Activated CD4-positive, alpha-beta T cell treated with anti-CD3 and anti-CD28 coated beads, Interleukin-2, amount 50 U/mL, for 48 hours (primary cell): ENCODE measurements at places on chromosomes 4 and X.

GRCh38 chr4:21728304-21728703 lies 220.3 kb downstream of the KCNIP4 start:
- no peak for DNase-seq

- DNase-seq: peak; percentile 79
These were observed 147.9 kb downstream of the NSUN7 start for GRCh38 chr4:40897557-40898203.

DNA sequence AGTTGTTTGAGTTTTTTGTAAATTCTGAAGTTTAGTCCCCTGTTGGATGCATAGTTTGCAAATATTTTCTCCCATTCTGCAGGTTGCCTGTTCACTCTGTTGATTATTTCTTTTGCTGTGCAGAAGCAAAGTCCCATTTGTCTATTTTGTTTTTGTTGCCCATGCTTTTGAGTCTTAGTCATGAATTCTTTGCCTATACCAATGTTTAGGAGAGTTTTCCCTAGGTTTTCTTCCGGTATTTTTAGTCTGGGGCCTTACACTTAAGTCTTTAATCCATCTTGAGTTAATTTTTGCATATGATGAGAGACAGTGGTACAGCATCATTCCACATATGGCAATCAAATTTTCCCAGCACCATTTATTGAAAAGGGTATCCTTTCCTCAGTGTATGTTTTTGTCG lies 405.8 kb upstream of the RPS6KA3 start:
- DNase-seq: no peak

GRCh38 chr4:28879178-28879577 lies 1841.0 kb upstream of the PCDH7 start:
- DNase-seq: no peak

GRCh38 chr4:181365671-181366070 lies 877.5 kb upstream of the TENM3 start:
- DNase-seq: no peak

DNA sequence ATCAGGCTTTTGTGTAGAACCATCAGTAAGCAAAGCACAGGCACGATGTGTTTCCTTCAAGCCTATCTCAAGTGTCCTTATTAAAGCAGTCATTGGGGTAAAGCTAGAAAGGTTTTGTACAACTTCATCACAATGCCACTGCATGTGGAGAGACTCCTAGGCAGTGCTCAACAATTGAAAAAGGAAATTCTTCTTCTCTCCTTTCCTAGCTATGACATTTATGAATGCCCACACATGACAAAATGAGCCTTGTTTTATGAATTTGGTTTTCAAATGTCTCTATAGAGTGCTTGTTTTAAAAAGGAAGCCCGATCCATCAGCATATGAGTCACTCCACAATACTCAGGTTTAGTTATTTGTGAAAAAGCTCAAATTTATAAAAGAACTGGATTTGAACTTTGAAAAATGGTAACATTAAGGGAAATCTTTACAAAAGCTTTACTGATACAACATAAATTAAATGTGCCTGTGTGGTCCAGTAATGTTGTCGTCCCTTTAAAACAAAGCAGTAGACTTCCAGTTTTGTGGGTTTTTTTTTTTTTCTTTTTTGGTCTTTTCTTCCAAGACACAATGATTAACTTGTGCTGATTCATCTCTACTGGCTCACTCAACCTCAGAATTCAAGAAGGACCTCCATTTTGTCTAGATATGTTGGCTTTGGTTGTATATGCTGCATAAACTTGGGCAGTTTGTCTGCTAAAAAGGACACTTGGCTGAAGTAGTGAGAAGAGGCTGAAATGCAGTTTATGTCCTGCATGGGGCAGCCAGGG lies 273.8 kb downstream of the GASK1B start:
- DNase-seq: no peak

- no peak for DNase-seq
These were observed 11.2 kb upstream of the ADD1 start for GRCh38 chr4:2832309-2832980.

GRCh38 chrX:47562615-47563243 lies 1.7 kb downstream of the ARAF start:
- DNase-seq: peak; percentile 48

DNA sequence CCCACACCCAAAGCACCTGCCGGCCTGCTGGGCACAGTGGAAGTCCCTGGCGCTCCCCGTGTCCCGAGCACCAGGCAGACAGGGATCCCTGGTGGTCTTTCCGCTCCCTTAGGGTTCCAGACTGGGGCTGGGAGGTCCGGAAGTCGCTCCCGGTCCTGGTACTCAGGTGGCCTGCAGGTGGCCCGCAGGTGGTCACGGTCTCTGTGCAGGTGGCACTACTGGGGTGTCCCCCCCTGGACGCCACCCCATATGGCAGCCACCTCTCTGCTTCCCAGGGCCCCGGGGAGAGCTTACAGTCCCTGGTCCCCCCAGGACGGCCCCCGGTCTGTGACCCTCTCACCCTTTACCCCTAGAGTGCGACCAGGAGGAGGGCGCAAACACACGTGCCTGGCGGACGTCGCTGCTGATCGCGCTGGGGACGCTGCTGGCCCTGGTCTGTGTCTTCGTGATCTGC lies 13.6 kb downstream of the SLC25A6 start:
- DNase-seq: no peak

GRCh38 chrX:115419069-115419468 lies 129.6 kb downstream of the LUZP4 start:
- DNase-seq: no peak

DNA sequence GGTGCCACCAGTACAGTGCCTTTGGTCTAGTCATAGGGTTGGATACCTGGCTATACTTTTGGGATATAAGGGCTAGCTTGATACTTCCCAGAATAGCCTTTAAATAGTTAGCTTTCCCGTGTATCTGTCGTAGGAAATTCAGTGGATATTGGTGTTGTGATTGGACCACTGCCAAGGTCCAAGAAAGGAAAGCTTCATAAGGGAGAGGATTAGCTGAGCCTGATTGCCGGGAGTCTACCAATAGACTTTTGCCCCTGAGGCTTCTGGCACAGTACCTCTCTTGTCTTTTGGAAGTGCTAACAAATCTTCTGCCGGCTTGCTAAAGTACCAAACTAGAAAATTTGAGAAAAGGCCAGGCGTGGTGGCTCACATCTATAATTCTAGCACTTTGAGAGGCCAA lies 350.6 kb downstream of the CHIC1 start:
- DNase-seq: no peak

DNA sequence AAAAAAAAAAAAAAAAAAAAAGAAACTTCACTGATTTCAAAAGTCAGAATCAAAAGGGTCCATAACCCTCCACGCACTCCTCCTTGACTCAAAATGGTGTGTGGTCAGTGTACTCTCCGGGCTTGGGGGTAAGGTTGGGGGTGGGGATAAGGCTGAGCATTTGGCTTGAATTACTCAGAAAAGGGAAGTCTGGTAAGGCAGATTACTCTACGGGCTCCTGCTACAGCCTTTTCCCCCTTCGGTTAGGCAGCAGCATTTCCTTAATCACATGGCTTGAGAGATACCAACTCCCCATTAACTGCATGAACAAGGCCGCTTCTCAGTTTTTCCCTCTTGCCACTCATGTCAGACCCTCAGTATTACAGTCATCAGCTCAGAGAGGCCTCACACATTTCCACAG lies 135.4 kb upstream of the DUSP21 start:
- DNase-seq: no peak

GRCh38 chr4:173446416-173446815 lies 47.5 kb upstream of the SCRG1 start:
- DNase-seq: no peak

DNA sequence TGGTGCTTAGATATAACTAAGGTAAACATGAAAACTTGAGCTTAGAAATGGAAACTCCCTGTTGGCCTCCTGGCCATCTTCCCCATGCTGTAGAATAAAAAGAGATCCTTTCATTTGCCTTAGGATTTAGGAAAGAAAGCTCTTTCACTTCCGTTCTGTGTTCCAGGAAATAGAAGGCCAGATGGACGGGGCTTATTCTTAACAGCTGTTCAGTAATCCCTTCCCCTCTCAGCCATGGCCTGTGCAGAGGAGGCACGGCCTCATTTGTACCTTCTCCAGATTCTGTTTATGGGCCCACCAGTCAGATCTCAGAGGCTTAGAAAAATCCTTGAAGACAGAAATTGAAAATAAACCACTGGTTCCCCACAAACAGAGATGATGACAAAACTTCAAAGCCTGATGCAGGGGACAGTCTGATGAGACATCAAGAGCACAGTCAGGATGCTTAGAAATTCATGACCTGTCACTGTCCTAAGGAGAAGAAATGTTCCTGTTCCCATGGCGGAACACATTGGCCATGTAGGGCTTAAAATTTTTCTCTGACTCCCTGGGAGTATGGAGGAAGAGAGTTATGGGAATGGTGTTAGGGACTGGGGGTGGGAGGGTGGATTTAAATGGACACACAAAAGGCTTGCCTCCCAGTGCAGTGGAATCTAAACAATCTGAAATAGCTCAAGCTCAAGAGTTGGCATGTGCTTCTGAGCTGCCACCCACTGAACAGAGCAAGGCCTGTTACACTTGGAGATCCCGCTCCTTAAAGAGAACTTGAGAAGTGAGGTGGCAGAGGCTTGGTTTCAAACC lies 188.8 kb downstream of the SOWAHB start:
- no peak for DNase-seq

GRCh38 chr4:145387079-145387478 lies 94.6 kb upstream of the SMAD1 start:
- no peak for DNase-seq

DNA sequence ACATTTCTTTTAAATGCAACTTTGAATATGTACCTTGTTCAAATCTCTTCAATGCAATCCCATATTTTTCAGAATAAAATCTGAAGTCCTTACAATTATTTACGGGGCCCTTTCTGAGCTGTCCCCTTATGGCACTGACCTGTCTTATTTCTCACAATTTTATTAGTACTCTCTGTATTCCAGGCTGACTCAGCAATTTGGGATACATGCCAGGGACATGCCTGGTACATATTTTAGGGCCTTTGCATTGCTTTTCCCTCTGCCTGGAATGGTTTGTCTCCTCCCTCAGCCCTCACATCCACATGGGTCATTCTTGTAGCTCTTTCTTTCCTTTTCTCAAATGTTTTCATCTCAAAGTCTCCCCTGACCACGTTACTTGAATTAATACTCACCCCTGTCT lies 172.2 kb upstream of the TECRL start:
- DNase-seq: no peak

DNA sequence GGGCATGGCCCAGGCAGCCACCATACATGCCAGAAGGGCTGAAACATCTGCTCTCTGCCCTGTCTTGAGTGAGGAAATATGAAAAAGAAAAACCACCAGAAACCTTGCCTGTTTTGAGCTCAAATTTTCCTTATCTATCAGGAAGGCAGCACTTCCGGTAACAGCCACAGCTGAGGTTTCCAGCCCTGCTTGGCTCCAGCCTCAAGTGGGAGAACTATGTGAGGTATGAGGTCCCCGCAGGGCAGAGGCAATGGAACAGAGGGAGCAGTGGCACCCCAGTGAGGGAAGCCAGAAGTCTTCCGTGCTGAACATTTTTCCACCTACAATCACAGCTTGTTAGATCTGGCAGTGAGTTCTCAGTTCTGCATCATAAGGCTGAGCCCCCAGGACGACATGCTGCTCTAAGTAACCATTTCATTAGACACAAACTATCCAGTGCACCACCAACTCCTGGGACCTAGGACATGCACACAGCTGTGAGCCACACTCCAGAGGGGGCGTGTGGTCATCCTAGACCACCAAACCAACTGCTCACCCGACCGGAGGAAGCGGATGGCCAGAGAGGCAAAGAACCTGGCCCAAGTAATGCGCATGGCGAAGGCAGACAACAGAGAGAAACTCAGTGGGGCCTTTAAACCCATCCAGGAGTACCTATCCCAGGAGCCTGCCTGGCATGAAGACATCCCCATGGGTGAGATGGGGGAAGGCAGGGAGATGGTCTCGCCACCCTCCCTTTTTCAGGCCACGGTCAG lies 22.6 kb downstream of the WDR1 start:
- no peak for DNase-seq

- no peak for DNase-seq
These were observed 153.7 kb downstream of the CLCN4 start for GRCh38 chrX:10310511-10310910.

GRCh38 chrX:113818346-113818745 lies 765.5 kb upstream of the HTR2C start:
- no peak for DNase-seq

- no peak for DNase-seq
These were observed 467.0 kb downstream of the STIM2 start for GRCh38 chr4:27327421-27328181.

DNA sequence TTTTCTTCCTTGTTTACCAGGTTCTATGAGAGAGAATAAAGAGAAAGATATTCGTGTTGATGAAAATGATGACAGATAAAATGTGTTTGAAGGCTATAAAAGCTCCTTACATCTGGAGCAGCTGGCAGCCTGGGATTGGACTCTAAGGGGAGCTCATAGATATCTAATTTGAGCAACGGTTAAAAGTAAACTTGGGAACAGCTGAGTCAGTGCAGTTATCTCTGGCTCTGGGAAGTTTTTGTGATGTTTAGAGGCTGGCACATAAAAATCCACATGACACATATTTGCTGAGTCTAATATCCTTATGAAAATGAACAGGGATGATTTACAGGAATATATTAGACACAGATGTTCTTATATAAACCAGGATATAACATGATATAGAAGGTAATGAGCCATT lies 331.8 kb upstream of the TENM3 start:
- no peak for DNase-seq

DNA sequence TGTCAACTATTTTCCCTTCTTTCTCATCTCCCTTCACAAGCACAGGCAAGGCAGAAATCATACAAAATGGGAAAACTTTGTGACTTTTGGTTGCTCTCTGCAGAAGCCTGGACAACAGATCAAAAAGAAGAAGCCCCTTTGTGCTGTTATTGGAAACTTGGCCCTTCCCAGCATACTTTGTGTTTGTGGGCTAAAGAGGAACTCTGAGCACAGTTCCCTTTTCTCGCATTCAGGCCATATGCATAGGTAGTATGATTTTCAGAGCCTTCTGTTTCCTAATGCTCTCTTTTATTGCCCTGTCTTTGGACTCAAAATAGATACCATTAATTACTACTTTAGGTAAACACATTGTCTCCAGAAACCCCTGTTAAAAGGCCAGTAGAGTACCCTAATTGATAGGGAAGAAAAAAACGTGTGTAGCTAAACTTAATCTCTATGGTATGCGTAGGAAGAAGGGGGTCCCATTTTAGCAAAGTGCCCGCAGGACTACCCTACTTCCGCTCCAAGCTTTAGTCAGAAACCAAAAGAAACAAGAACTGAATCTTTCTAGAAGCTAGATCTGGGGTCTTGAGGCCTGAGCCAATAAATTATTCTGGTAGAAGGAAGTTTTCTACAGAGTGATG lies 26.6 kb downstream of the VSIG4 start:
- DNase-seq: no peak

- DNase-seq: peak; percentile 32
These were observed 51.5 kb upstream of the TRPC3 start for GRCh38 chr4:122003335-122003734.

DNA sequence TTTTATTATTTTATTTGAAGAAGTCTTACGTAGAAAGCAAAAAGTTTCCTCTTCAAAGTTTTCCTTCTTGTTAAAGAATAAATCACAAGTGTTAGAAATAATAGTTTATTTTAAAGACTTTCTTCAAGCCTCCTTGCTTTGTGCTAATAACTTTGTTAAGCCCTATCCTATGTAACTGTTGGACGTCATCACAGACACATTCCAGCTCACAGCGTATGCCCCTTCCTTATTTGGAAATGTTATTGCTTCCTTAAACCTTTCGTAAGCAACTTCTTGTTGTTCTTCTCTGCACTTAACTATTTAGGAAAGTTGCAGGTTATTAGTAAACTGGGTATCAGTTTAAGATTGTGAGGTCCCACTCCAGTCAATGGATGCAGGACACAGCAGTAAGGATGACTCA lies 7.6 kb upstream of the SRD5A3 start:
- no peak for DNase-seq
